SHP77 treated with DMSO at 0.1 percent for 48 hours (cell line): ENCODE measurements at places on chromosomes 13 and 19.
A peak's percentile ranks its signal among the peaks of the same experiment; 100 is the strongest.

DNA sequence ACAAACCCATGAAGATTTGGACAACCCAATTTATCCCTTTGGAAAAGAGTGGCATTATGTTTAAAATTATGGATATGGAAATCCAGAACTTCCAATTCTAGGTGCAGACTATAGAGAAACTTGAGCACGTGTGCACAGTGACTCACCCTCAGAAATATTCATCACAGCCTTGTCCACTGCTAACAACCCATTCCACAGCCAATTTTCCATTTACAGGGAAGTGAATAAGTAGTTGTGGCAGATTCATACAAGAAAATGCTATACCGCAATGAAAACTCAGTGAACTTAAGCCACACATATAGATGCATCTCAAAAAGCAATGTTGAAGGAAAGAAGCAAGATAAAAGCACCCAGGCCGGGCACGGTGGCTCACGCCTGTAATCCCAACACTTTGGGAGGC lies 133.3 kb downstream of the USP12 start:
- no peak for DNase-seq

GRCh38 chr13:30526612-30527495 lies 61.1 kb upstream of the HMGB1 start:
- no peak for DNase-seq

GRCh38 chr13:91270031-91270430 lies 77.5 kb upstream of the MIR17HG start:
- no peak for DNase-seq

GRCh38 chr13:43191546-43191945 lies 168.2 kb downstream of the DNAJC15 start:
- DNase-seq = no peak

- DNase-seq = no peak
These were observed 139.9 kb upstream of the RFC3 start for GRCh38 chr13:33678084-33678483.

DNA sequence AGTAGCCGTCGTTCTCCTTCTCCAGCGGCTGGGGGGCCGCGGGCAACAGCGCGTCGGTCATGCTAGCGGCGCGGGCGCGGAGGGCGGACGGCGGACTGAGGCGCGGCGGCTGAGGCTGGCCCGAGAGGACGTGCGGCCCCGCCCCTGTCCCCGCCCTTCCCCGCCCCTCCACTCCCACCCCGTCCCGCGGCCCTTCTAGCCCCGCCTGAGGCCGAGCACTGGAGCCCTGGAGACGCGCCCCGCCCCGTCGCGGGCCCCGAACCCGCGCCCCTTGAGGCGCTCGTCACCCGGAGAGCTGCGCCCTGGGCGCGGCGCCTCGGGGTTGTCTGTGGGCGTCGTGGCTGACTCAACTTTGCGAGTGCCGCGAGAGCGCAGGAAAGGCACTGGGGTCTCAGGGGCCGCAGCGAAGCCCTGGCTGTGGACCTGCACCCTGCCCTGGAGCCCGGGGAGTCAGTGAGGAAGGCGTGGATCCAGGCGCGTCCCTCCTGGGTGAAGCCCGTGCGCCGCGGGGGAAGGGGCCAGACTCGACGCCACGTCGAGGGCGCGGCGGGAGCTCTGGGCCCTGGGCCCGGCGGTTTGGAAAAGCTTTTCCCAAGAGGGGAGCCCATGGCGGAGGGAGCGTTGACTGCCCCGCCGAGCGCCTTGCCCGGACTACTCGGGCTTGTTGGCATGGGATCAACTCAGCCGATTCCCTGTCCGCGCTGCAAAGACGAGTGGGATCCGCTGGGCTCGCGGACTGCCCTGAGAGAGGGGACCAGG lies at the start of gene RHPN2:
Gene RHPN2, minus strand, starts transcription at position 97 of the 759 bp plus-strand sequence. Its CDS starts 36 bp downstream, at position 61.
- DNase-seq = no peak

DNA sequence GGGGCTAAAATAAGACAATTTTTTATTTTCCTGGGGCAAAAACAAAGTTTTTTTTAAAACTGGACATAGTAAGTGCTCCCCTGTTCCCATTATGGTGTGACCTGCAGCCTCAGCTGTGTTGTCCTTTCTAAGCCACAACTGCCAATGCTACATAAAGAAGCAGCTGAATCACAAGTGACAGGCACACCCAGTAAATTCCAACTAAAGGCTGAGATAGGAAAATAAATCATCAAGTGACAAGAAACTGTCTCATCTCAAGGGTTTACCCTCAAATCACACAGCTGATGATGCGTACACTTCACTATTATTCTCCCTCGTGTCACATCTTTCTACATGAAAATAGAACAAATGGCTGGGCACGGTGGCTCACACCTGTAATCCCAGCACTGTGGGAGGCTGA lies 28.7 kb downstream of the STK24 start:
- peak; percentile 67 for DNase-seq

DNA sequence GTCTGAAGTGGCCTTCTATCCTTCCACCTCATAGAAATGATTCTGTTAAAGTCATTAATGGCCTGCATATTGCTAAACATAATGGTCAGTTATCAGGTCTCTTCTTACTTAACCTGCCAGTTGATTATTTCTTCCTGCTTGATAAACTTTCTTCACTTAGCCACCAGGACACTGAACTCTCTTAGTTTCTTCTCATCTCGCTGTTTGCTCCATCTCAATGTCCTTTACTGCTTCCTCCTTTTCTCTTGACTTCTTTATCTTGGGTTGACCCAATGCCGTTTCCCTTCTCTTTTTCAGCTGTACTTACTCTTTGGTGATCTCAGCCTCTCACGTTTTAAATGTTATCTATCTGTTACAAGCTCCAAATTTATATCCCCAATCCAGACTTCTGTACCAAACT lies 17.1 kb upstream of the CLC start:
- no peak for DNase-seq

- DNase-seq = no peak
These were observed 114.2 kb downstream of the RAP2A start for GRCh38 chr13:97548138-97548537.

DNA sequence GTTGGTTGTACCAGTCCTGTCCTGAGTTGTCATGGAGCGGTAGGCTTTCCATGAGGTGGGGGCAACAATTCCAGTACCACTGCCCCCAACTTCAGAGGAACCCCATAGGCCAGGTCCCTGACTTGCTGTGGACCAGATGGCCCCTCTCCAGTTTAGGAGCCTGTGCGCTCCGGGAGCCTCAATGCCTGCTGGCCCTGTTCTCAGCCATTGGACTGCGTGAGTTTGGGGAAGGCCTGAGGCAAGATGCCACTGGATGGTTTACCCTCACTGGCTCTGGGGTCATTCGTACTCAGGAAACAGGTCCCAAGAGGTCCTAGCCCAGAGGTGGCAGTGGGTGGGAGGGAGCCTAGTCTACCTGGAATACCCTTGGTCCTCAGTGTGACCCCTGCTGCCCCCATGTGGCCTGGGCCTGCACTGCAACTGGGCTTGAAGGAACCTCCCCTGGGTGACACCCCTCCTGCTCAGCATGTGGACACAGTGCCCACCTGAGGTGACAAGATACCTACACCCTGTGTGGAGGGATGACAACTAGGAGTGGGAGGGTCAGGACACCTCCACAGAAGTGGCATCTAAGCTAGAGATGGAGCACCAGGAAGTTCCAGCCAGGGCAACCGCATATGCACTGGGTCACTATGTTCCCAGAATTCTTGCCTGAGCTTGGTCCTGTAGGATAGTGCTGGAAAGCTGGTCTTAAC lies 6.0 kb upstream of the PRR19 start:
- no peak for DNase-seq
